ENCODE measurements at places on chromosomes 13 and 19.

- DNase-seq, result peak; percentile 39
These were observed 44.6 kb downstream of the ZNF787 start for GRCh38 chr19:56076498-56076897.

GRCh38 chr19:8680676-8681344 lies 17.8 kb downstream of the ACTL9 start:
- no peak for DNase-seq

- DNase-seq, result no peak
These were observed 30.8 kb upstream of the TFDP1 start for GRCh38 chr13:113553511-113554332.

DNA sequence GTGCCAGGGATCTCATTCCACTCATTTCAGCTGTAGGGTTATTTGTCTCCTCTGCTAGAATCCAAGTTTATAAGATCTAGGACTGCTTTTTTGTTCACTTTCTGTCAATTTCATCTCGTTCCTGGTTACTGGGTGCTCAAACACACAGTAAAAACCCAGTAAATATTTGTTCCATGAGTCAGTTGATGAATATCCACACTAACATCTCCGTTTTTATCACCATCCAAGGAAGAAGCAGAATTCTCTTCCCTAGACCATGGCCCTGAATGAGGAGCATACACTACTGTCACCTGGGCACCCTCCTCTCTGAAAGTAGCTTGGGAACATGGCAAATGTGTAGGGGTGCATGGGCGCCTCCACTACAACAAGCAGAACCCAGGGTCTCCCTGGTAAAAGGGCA lies 390.8 kb downstream of the FOXO1 start:
- DNase-seq, result no peak

GRCh38 chr19:29785360-29785759 lies 26.4 kb upstream of the CCNE1 start:
- DNase-seq, result no peak

GRCh38 chr13:98141509-98142379 lies 1.1 kb upstream of the FARP1 start:
- DNase-seq, result peak; percentile 48

GRCh38 chr13:78060966-78061365 lies 142.3 kb upstream of the EDNRB start:
- no peak for DNase-seq

DNA sequence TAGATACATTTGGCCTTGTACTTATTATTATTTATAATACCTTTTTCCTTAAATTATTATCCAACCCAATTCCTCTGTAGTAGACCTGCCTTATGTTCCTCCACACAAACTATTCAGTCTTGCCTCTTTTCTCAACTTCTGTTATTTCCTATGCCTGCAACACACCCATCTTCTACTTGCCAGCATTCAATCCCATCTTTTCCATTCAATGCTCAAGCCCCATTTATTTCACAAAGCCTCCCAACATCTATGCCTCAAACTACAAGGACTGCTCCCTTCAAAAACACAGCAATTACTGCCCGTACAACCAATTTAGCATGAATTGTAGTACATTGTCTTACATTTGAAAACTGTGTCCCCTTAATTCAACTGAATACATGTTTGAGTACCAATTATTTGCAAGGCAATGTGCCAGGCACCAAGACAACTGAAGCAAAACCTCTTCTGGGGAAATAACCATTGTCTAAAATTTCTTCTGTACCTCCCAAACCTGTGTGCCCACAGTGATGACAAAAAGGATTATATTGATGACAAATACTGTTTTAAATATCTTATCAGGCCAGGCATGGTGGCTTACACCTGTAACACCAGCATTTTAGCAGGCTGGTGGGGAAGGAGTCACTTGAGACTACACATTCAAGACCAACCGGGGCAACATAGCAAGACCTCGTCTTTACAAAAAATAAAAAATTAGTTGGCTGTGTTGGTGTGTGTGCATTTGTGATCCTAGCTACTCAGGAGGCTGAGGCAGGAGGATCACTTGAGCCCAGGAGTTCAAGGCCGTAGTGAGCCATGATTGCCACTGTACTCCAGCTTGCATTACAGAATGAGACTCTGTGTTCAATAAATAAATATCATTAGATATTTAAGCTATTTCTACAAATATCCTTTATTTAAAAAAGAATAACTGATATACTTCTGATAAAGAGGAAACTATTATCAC lies 35.1 kb downstream of the ELF1 start:
- DNase-seq, result no peak

Measured in SK-N-DZ (cell line).